ENCODE measurements at places on chromosomes 3 and 15.

GRCh38 chr15:39892418-39892817 lies 27.6 kb downstream of the GPR176 start:
- DNase-seq: no peak

DNA sequence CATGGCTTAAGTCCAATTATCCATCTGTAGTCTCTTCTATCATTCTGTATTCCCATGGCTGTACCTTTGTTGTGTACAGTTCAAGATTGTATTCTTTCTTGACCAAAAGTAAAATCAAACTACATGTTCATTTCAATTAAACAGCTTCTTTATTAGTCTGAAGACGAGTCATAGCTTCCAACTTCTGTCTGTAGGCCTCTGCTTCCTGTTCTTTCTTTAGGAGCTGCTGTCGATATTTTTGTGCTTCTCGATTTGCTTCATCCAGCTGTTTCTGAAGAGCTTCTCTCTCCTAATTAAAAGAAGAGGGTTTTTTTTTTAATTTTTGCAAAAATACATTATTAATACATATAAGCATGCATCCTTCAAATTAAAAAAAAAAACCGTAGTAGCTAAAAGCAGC lies 13.0 kb upstream of the HDC start:
- DNase-seq: no peak

- DNase-seq: no peak
Observed at GRCh38 chr3:126013751-126014156, 44.8 kb downstream of the ROPN1B start.

GRCh38 chr3:57120040-57120439 lies 45.1 kb downstream of the IL17RD start:
- no peak for DNase-seq

- DNase-seq: no peak
Observed at GRCh38 chr15:39597751-39598185, 16.9 kb downstream of the THBS1 start.

GRCh38 chr15:82595203-82595602 lies 52.0 kb downstream of the CPEB1 start:
- no peak for DNase-seq

GRCh38 chr3:159764490-159765029 lies 224.1 kb upstream of the IL12A start:
- no peak for DNase-seq

DNA sequence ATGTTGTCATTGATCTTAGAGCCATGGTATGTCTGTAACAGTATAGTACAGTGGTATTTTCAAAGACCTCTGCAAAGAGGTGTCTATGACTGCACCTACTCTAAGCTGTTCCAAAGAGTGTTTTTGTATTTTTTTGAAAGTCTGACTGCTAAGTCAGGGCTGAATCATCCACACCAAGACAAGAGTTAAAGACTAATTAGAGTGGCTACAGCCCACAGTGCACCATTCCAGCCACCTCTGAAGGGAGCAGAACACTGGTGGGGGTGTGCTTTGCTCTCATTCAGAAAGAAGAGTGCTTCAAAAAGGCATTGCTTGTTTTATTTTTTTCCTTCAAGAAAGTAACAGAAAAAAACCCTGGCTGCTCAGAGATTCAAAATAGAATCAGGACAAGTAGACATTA lies 301.4 kb downstream of the GABRG3 start:
- no peak for DNase-seq

GRCh38 chr3:107221856-107222255 lies 155.4 kb upstream of the CCDC54 start:
- no peak for DNase-seq

- DNase-seq: no peak
Observed at GRCh38 chr3:144237351-144237750, 265.7 kb downstream of the DIPK2A start.

GRCh38 chr3:113105966-113106660 lies 105.2 kb upstream of the BOC start:
- DNase-seq: no peak

DNA sequence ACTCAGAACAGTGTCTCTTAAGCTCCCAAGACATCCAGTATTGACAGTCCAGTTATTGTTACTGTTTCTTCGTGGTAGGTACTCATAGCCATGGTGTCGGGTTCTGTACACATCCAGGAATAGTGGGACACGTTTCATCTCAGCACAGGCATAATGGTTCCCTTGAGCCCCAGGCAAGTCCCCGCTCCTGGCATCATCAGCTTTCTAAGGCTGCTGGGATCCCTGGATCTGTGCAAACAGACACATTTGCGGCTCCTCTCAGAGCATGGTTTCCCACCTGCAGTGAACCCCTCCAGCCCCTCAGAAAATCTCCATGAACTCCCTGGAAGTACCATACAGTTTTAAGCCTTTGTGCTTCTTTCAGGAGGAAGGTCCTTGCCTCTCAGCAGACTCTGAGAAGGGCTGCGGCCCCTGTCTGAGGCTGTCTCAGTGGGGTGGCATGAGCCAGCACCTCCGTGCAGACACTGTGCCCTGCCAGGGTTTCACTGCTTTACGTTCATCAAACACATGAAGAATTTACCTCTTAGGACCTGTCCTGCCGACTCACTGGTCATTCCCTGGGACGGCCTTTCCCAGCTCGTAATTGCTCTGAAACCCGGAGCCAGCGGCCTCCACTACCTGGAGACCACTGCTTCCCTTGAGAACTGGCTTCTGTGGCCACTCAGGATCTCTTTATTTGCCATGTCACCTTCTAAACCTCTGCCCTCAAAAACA lies 124.9 kb downstream of the LRRK1 start:
- DNase-seq: no peak

- DNase-seq: no peak
Observed at GRCh38 chr3:25695731-25696420, 31.2 kb upstream of the TOP2B start.

DNA sequence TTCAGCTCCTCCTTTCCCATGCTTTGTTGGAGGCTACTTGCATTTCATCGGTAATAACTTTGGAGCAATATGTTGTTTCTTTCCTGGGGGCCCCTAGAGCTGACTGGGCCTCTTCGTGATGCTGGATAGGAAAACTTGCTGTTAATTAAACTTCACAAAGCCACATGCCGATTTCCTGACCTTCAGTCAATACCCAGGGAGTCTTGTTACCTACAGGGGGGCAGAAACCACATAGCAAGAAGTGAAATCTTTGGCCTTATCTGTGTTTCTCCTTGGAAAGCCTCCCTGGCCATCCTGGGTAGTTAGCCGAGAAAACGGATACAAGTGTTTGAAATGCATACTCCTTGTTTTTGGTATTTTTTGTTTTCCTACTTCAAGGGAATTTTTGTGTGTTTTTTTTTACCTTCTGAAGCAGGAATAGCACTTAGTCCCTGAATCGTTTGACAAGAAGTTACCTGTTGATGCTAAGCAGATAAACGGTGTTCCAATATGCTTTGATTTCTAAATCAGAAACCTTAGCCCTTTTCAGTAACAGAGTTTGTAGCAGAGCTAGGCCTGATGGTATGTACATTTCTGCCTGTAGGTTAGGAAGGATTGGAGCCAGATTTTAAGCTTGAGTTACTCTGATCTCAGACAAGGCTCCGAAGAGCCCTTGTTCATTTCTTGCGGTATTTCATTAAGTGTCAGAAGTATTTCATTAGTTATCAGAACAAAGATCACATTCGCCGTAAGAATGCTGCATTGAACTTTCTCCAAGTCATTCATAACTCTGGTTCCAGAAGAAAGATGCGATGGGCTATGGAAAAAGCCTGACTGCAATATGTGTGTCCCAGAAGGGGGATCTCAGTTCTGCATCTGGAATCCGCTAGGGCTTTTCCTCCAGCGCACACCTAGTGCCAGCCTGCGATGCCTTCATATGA lies 111.5 kb downstream of the THSD4 start:
- no peak for DNase-seq

DNA sequence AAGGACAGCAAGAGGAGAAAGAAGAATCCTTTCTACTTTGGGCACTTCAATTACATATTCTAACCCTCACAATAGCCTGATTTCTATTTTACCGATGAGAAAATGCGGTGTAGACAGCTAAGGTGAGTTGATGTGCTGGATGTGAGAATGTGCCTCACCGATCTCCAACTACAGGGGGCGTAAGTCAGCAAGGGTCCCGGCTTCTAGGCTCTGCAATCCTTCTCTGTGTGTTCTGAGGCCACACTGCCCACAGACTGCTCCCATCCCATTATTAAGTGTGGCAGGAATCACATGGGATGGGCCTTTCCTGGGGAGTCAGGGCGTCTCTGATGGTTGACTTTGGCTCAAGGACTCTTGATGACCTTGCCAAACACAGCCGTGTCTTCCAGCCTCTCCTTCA lies 23.6 kb upstream of the RPL35A start:
- no peak for DNase-seq

DNA sequence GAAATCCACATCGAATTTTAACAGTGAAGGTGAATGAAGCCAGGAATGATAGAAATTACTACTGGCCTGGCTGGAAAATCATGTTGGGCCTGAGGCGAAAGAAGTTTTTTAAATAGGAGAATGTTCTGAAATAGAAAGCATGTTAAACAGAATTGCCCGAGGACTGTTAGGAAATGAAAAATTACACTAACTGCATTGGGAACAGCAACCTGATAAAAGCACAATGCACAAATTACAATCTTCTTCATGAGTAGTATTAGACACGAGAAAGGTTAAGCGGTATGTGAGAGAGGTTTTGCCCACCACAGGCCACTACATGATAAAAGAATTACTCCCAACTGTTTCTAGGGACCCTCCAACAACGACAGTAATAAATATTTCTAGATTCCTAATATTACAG lies 18.9 kb downstream of the GBE1 start:
- DNase-seq: no peak

- DNase-seq: no peak
Observed at GRCh38 chr15:62823561-62823960, 219.0 kb upstream of the TPM1 start.

DNA sequence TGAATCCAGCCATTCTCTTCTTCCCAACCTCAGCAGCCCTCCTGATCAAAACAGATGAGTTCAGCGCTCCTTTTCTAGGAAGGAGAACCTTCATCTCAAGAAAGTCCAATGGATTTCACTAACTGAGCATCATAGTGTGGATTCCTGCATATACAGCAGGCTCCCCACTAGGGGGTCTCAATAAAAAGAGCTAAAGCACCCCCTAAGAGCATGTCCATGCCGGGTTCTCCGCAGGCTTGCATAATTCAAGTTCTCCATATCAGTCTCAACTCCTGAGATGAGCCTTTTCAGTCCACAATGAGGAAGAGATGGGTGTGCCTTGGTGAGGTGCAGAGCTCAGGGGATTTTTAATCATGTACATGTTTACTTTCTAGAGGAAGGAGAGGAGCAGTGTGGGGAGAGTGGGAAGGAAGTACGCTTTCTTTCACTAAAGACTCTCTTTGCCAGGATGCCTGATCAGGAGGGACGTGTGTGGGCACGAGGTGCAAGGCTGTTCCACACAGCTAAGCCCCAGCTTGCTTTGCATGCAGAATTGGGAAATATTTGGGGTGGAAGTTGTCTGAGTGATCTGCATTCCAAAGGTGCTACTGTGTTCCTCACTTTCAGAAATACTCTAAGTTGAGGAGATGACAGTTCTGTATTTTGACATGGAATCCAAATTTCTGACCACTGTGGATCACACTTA lies 563.5 kb downstream of the OCA2 start:
- DNase-seq: no peak

DNA sequence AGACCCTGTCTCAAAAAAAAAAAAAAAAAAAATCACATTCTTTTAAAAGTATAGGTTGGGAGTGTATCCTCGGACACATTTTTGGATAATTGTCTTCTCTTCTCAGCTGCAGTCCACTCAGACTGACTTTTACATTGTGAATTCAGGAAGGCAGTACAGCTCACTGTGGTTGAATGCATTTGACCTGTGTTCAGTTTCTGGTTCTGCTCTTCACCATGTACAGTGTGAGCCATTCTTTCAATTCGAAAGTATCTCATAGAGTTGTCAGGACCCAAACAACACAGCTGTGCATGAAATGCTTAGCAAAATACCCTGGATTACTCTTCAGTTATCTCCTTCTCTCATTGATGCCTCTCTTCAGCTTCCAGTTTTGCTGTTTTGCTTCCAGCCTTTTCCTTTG lies 5.0 kb downstream of the CMTM8 start:
- DNase-seq: no peak

DNA sequence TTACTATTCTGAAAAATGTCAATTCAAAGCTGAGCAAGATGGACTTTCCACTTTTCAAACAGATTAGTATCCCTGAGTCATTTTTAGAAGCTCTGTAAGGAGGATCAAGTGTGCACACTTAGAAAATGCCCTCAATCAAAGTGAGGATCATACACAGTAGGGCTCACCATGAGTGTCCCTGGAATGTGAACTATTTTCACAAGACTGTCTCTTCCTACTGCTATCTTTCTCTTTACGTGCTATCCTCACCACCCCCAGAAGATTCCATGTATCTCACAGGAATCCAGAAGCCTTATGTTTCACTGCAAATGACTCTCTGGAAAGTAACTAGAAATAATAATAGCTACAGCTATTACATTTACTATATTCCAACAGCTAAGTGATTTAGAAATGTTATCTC lies 349.9 kb upstream of the TGFBR2 start:
- DNase-seq: no peak

GRCh38 chr3:129118745-129119144 lies 2.9 kb downstream of the RAB43 start:
- no peak for DNase-seq

- no peak for DNase-seq
Observed at GRCh38 chr3:25820816-25821486, 31.1 kb downstream of the OXSM start.

DNA sequence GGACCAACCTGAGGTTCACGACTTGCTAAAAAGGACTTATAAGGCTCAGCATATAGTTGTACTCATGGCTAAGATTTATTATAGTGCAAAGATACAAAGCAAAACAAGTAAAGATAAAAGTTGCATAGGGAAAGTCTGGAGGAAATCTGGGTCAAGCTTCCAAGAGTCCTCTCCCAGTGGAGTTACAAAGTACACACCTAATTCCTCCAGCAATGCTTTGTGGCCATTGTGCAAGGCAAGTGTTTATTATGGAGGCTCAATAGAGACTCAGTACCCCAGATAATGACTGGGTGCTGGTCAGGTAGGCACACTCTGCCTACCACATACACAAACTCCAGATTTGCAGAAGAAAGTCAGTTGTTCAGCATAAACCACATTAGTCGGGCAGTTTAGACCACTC lies 22.9 kb downstream of the LNP1 start:
- no peak for DNase-seq

GRCh38 chr3:111498022-111498421 lies 44.0 kb upstream of the CD96 start:
- no peak for DNase-seq

- no peak for DNase-seq
Observed at GRCh38 chr15:65396283-65396964, 18.6 kb upstream of the IGDCC3 start.

GRCh38 chr3:19267040-19267439 lies 118.7 kb downstream of the KCNH8 start:
- DNase-seq: no peak

DNA sequence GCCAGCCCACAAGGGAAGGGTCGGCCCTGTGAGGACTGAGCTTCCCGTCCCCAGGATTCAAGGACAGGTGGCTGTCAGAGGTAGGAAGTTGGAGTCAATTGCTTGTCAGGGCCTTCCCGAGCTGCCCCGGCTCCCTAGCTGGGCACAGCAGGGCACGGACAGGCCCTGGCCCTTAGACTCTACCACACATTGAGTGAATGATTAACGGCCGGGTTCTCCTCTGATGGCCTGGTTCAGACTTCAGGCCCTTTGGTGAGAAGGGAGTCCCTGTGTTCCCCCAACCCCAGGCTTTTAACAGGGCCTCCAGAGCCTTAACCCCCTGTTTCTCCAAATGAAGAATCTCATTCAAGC lies 16.4 kb upstream of the FGD5 start:
- DNase-seq: no peak

Measured in Right ventricle myocardium superior (tissue), 1 donor.